Astrocyte (in vitro differentiated cells and primary cell): ENCODE measurements at places on chromosomes 11 and 22.

- H3K4me3 ChIP-seq, result no peak overlapping the region
- no peaks in the 10 kb centered on the region for H3K27me3 ChIP-seq
- no peaks in the 10 kb centered on the region for H3K36me3 ChIP-seq
These were observed 837.8 kb downstream of the TBC1D22A start for GRCh38 chr22:47600281-47600680.

GRCh38 chr11:47005441-47005840 is 68.9 kb downstream of the CSTPP1 start:
- H3K36me3 ChIP-seq, result no peaks in the 10 kb centered on the region
- DNase-seq, result no peak
- H3K4me1 ChIP-seq, result peaks cover 11% of the 10 kb centered on the region
- no peaks in the 10 kb centered on the region for H3K27me3 ChIP-seq
- no peak overlapping the region for H3K27ac ChIP-seq

DNA sequence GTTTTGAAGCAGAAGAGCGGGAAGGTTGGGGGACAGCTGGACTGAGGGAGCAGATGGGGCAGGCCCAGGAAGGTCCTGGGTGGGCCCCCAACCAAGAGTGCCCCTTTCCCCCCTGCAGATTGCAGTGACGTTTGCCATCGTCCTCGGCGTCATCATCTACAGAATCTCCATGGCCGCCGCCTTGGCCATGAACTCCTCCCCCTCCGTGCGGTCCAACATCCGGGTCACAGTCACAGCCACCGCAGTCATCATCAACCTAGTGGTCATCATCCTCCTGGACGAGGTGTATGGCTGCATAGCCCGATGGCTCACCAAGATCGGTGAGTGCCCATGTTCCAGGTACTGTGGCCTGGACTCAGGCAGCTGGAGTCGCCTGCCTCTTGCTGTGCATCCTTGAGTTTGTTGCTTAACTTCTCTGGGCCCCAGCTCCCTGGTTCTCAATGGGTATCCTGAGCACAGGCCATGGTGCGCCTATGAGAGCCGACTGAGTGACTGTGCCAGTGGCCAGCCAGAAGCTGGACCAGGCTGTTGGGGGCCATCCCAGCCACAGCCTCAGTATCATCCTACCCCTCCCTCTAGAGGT is 42.0 kb upstream of the FADD start:
- DNase-seq, result no peak
- no peaks in the 10 kb centered on the region for H3K36me3 ChIP-seq
- H3K4me3 ChIP-seq, result no peak overlapping the region
- no peaks in the 10 kb centered on the region for H3K27me3 ChIP-seq

- no peak for DNase-seq
- no peak overlapping the region for H3K4me3 ChIP-seq
These were observed 1.5 kb downstream of the MAPK11 start for GRCh38 chr22:50268655-50269113.

DNA sequence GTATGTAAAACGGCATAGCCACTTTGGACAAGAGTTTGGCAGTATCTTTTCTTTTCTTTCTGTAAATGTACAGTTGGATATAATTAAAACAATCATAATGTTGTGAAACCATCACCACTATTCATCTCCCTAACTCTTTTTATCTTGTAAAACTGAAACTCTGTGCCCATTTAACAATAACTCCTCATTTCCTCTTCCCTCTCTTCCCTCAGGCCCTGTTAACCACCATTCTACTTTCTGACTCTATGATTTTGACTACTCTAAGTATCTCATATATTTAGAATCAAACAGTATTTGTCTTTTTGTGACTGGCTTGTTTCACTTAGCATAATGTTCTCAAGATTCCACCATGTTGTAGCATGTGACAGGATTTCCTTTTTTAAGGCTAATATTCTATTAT is 10.2 kb downstream of the SCUBE2 start:
- no peaks in the 10 kb centered on the region for H3K36me3 ChIP-seq
- H3K27ac ChIP-seq, result no peak overlapping the region
- DNase-seq, result no peak
- H3K4me1 ChIP-seq, result no peaks in the 10 kb centered on the region
